ENCODE measurements at places on chromosomes 16 and 17.

GRCh38 chr17:27804113-27804512 is 3.8 kb upstream of the NOS2 start:
- DNase-seq, result no peak

DNA sequence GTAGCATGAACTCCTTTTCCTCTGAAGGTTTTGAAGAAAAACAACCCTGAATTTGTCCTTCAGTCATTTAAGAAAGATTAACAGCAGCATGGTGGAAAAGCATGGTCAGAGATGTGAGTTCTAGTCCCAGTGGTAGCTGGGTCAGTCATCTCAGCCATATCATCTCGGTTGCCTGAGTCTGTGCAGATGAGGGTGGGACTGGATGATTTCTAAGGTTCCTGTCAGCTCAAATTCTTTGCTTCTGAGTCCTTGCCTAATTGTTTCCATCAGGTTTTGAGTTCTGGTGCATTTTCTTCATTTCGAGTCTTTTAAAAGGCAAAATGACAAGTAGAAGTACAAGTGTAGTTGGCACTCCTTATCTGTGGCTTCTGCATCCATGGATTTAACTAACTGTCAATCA is 63.9 kb downstream of the TNRC6C start:
- no peak for DNase-seq

- DNase-seq, result no peak
Observed at GRCh38 chr16:50293994-50294855, 27.9 kb downstream of the ADCY7 start.

DNA sequence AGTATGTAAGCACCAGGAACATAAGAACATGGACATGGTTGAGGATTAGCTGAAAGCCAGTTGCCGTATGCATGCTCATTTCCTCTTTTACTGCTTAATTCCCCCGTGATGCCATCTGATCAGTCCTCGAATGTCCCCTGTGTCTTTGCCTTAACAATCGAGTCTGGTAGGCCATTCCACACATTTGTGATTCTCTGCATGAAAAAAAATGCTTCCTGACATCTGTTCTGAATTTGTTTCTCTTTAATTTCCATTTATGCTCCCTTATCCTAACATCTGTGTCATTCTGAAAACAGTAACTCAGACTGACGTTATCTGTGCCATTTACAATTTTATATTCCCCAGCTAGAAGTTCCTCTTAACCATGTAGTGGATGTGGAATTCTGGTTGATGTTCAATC is 158.2 kb upstream of the TOX3 start:
- DNase-seq, result peak; percentile 15

DNA sequence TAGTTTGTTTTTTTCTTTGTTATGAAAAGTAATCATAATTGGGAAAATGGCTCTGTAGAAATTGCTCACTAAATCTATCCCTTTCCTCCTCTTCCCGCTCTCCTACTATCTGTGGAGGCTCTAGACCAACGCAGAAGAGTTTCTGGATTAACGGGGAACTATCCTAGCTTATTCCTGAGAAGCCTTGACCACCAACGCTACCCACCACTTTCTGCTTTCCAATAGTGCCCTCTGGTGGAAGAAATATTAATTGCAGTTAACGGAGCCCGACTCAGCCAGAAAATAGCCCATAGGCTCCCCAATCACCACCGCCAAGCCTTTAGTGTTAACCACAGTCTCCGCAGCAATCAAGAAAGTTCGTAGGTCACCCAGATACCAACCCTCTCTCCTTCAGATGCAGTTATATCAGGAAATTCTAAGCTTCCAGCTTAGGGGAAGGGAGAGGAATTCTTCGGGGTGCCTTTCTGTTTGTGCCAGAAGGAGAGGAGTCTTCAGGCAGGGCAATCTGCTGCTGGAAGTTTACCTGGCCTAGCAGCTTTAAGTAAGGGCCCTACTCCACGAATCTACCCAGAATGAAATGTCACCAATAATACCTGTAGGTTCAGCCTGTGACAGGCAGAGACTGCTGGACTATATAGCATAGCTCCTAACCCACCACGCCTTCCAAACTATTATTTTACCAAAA is 23.0 kb upstream of the NSRP1 start:
- DNase-seq, result peak; percentile 87

Data from tongue (tissue), 3 donors.